H7 (cell line): ENCODE measurements at places on chromosomes 12 and 14. TPM values are rescaled to one million over a fixed set of nuclear protein-coding genes. Genes with fewer than 3 reads are reported as not detected.

The E2F7 gene
- 8.7 and 12.0 TPM in 2 replicates for total RNA-seq

The CEBPE gene
- total RNA-seq = 0.44 TPM in 1 of 2 replicates, not detected in the other

The NINJ2 gene
- total RNA-seq = 0.74 and 2.6 TPM in 2 replicates

DNA sequence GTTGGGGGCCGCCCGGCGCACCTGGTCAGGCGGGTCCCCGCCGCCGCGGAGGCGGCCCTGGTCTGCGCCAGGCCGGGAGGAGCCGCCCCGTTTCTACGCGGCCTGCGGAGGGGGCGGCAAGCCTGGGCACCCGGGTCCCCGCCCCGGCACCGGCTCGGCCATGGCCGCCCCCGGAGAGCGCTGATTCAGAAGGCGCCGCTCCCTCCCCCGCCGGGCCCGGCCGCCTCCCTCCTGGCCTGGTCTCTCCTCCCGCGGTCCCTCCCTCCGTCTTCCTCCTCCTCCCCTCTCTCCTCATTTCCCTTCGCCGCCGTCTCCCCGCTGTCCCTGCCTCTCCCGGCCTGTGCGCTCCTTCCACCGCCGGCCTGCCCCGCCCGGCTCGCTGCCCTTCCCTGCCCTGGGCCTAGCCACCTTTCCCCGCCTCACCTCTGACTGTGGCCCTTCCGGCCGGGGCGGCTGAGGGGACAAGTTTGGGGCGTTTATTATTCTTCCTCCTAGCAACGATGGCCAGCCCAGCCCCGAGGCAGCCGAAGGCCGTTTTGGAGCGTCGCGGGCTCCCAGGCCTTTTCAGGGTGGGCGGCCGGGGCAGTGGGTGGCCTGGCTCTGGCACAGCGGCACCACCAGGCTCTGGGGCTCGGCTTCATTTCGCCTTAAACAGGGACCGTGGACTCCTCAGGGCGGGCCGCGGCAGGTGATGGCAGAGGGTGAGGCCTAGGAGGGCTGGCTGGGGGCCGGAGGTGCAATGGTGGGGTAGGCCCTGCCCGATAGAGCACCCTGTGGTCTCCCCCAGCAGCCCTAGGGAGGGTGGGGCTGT, 768 bp downstream of the CEP170B start:
- DNase-seq = peak; percentile 93

GRCh38 chr14:101288436-101289229, 272.7 kb upstream of the DIO3 start:
- no peak for DNase-seq

- no peak for DNase-seq
Observed at GRCh38 chr14:81447021-81447764, 47.1 kb upstream of the STON2 start.

DNA sequence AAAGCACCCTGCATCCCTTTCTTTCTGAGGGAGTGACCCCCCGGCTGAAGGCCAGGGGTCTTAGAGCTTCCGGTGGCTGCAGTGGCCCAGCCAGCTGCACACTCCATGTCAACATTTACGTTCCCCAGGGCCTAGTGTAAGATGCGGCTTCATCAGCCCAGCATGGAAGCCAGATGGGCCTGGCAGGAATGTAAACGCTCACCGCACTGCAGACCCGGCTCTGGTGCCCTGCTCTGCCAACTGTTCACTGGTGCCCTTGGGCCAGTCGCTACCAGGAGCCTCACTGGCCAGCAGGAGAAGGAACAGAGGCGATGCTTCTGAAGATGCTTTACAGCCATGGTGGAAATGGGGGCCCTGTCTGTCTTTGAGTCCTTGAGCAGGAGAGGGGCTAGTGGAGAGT, 8.6 kb upstream of the TMEM119 start:
- no peak for DNase-seq

- DNase-seq = no peak
Observed at GRCh38 chr12:69062621-69063237, 129.8 kb upstream of the CPM start.
